ENCODE measurements at places on chromosomes 4 and X. TPM values are rescaled to one million over a fixed set of nuclear protein-coding genes. Genes with fewer than 3 reads are reported as not detected.

The UBL4A gene
- total RNA-seq, result 19.4 TPM

The GAGE12H gene
- not detected for total RNA-seq

The RIBC1 gene
- total RNA-seq, result 0.49 TPM

The LONRF3 gene
- total RNA-seq, result 2.7 TPM

The MAGEA10 gene
- total RNA-seq, result not detected

The HADH gene
- 39.4 TPM for total RNA-seq

The DUX4 gene
- not detected for total RNA-seq

The GUCY1A1 gene
- total RNA-seq, result 15.1 TPM

- DNase-seq, result no peak
Measured at GRCh38 chrX:153478746-153479145, 8.4 kb upstream of the HAUS7 start.

- no peak for DNase-seq
Measured at GRCh38 chr4:18134111-18134510, 112.6 kb upstream of the LCORL start.

GRCh38 chr4:106627051-106627450, 258.5 kb upstream of the GIMD1 start:
- no peak for DNase-seq

- peak; percentile 25 for DNase-seq
Measured at GRCh38 chr4:71389149-71389827, 50.5 kb downstream of the SLC4A4 start.

- DNase-seq, result peak; percentile 53
Measured at GRCh38 chr4:173273941-173274340, 60.2 kb downstream of the HMGB2 start.

- no peak for DNase-seq
Measured at GRCh38 chr4:144336633-144337032, 196.1 kb upstream of the GYPA start.

DNA sequence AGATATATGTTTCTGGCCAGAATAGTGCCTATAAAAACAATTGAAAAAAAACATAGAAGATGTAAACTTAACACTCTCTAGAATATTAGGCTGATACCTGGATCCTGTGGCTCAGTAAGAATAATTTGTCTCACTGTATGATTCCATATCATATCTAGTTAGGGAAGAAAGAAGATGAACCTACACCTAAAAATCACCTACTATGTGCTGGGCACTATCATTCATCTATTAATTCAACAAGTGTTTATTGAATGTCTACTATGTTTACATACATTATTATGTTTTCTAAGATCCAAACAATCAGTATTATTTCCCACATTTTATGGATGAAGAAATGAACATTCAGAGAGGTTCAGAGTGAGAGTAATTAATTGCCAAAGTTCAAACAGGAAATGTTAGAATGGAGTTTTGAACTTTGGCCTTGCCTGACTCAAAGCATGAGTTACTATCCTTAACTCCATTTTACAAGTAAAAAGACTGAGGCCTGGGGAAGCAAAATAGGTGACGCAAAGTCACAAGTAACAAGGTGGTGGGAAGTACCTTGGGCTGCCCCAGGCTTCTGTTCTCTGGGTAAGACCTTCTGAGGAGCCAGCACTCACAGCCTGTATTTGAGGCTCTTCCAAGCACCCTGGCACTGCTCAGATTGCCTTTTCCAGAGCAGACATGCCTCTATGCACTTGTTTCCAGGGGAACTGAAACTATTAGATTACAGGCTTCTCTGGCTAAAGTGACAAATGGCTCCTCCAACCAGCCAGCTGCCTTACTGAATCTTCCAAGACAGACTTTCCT, 111.1 kb upstream of the ACSL4 start:
- no peak for DNase-seq

GRCh38 chrX:54093159-54093558, 48.9 kb upstream of the PHF8 start:
- no peak for DNase-seq

DNA sequence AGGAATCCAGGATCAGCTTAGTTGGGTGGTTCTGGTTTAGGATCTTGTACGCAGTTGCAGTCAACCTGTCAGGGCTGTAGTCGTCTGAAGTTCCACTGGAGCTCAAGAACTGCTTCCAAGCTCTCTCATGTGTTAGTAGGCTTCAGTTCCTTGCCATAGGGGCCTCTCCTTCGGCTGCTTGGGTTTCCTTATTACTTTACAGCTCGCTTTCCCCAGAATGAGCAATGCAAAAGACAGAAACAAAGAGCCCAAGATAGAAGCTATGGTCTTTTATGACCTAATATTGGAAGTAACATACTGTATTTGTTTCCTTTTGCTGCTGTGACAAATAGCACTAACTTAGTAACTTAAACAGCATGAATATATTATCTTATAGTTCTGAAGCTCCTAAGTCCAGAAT, 51.7 kb downstream of the TIGD2 start:
- DNase-seq, result no peak
